ENCODE measurements at places on chromosomes 2 and 18.

DNA sequence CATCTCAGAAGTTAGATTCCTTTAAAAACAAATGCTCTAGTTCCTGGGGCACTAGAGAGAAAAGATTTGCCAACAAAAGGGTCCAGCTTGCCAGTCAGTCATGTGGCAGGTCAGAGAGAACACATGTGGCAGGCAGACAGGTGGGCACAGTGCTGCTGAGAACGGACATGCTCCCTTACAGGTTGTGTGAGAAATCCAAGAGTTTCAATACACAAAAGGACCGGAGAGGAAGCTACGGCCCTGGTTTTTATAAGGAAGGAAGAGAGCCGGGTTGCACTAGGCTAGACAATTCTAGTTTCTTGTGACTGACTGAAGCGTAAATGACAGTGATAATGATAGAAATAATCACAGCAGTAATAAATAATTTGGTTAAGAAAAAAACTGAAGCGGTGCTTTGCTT, 18.3 kb downstream of the CDC42EP3 start:
- DNase-seq: no peak

DNA sequence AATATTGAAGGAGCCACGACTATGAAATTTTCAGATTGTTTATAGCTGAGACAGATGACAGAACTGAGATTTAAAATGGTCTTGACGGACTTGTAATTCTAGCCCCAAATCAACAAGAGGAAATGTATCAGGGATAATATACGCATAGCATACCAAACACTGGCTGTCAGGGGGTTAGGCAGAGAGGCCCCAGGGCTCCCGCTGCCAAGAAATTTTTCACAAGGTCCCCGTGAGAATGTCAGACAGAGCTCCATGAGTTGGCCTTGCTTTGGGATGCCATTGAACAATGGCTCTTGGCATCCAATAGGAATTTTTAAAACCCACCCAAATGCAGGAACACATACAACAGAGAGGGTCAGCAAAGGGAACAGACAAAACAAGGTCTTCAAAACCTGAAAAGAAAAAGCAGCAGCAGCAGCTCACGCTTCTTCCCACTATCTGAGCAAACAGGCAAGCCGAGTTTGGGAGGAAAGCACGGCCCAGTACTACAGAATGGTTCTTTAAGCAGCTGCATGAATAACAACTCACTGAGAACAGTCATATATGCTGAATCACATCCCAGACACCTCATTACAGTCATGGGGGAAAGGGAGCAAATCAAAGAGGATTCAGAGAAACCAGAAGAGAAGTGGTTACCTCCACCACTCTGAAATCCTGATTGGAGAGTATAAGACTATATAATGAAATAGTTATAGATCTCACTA, 445.6 kb downstream of the RND3 start:
- DNase-seq: no peak

DNA sequence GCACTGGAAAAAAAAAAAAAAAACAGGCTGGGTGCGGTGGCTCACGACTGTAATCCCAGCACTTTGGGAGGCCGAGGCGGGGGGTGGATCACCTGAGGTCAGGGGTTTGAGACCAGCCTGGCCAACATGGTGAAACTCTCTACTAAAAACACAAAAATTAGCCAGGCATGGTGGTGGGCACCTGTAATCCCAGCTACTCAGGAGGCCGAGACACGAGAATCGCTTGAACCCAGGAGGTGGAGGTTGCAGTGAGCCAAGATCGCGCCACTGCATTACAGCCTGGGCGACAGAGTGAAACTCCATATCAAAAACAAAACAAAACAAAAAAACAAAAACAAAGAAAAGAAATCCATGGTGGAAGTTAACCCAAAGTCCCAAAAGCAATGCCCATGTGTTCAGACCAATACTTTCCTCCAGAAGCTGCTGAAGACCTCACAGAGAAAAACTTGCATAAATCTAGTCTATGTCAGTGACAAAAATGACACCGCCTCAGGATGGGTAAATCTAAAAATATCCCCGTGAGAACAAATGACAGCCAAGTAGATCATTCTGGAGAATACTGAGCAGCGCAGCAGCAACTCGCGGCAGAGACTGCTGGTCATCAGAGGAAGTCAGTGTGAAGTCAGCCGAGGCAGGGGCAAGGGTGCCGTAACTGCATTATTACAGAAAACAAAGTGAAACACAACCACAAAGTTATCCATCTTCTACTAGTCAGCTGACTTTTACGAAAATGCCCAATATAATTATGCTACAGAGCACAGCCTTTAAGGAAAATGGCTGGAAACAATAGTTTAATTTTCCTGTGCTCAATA, 41.0 kb downstream of the LPIN2 start:
- no peak for DNase-seq

DNA sequence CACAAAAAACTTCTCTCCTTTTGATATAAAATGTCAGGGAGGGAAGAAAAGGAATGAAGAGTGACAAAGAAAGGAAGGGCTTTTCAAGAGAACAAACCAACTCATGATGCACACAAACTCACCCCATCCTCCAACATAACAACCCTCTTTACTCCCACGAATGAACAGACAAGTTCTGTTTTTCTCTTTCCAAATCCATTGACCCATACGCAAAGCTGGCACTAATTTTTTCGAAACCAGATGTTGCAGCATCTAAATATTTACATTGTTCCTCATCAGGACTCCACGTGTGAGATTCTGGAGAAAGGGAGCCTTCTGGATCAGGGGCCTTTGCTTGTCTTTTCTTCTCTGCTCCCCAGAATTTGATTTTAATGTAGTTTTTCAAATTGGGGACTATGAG, 143.3 kb upstream of the BCL2L11 start:
- no peak for DNase-seq

DNA sequence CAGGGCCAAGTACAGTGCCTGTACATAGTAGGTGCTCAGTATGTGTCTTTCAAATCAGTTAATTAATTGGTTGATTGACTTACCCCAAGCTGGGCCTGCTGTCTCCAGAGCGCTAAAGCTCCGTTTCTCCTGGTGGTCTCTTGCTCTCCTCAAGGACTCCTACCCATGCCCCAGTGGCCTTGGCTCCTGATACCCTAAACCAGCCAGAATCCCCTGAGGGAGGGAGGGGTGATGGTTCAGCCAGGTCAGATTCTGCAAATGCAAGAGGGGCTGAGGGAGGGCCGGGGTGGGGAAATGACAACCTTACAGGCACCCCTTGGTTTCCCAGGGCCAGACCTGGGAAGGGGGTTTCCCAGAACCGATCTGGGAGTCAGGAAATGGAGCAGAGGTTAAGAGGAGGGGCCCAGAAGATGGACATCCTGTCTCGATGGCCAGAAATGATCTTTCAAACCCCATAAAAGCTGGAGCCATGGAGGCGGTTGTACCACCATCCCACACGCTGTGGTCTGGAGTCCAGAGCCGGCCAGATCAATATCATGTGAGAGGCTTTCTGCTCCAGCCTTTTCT, 209.1 kb downstream of the TNS1 start:
- DNase-seq: no peak

DNA sequence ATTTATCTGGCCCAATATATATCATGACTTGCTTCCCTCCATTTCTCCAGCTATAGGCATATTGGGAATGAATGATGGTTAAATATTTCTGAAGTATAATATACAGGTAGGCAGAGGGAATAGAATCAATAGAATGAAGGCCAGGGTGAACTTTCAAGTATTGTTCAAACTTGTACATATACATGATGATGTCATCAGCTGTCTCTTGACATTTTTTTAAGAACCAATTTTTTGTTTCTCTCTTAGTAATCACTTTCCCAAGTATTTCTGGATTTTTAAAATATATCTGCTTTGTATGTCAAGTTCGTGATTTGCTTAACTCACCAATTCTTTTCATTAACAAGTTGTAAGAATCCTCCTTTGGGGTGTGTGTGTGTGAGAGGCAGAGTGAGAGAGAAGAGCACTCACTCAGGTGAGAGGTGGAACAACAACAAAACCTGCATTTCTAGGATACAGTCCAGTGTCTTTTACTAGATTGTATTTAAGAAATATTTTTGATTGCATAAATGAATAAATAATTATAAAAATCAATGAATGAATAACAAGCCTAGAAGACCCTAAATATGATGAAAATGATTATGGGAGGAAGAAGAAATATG, 1239.1 kb downstream of the LRP1B start:
- no peak for DNase-seq

DNA sequence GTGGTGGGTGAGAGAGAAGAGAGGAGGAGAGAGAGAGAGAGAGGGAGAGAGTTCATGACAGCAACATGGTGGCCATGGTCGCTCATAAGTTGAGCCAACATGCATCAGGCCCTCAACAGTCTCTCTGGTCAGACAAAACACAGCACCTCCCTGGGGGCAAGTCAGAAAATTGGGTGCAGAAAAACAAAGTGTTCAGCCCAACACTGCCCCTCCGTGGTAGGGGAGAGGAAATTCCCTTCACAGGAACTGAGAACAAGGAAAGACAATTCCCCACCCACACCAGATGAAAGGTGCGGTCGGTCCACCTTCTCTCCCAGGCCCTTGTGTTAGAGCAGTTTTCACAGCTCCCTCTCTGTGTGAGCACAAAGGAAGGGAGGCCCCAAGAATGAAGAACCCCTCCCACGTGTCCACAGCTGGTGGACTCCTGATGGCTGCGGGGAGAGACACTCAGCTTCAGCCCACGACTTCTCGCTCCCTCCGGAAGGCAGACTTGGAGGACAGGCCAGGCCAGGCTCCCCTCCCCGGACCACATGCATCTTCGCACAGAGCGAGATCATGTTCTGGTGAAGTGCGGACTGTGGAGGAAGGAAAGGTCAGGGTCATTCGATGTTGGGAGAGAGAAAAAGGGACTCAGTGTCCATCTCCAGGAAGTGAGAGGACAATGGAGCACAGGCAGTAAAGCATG, 181.7 kb downstream of the ANAPC1 start:
- no peak for DNase-seq

DNA sequence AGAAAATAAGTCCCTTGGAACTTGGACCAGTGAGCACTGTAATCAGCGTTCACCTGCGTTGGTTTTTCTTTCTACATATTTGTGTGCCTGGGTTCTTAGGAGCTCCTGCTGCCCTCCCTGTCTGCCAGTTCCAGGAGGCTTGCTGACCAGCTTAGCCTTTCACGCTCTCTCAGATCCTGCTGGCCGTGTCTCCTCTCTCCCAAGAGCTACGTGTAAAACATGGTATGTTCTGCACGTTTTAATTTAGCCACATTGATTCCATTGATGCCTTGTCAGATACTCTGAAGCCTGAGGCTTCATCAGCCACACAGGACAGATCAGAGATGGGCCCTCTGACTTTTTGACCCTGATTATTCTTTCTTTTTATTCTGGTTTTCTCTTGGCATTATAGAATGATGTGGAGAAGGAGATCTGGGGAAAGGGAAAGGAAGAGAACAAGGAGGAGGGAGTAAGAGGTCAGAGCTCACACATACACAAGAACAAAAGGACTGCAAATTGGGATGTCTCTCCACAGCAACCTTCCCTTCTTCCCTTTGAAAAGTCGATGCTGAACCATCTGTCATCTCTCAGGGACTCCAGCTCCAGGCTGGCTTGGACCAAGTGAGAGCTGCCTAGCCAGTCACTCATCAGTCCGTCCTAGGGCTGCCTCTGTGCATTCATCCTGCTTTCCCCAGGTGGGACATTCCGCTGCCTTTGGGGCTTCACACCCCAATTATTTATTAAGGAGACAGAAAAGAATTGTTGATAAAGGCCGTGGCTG, 152.8 kb downstream of the PIK3C3 start:
- no peak for DNase-seq
